Mammary epithelial cell (primary cell): ENCODE measurements at places on chromosomes 13 and 19.
A peak's percentile ranks its signal among the peaks of the same experiment; 100 is the strongest.

DNA sequence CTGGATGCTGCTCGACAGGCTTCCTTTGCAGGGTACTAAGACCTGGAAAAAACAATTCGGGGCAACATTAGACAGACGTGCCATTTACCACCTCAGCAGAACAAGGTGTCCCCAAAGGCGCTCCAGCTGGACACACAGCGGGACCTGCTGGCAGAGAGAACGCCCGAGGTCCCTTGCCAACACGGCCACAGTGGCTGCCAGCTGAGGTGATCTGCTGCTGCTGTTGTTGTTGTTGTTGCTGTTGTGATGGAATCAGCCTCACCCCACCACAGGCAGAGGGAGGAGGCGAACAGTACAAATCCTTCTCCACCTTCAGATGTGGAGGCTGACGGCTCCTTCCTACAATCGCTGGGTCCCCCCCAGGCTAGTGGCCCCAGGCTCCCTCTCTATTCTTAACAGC is 25.2 kb downstream of the ANKRD27 start:
- DNase-seq: no peak

DNA sequence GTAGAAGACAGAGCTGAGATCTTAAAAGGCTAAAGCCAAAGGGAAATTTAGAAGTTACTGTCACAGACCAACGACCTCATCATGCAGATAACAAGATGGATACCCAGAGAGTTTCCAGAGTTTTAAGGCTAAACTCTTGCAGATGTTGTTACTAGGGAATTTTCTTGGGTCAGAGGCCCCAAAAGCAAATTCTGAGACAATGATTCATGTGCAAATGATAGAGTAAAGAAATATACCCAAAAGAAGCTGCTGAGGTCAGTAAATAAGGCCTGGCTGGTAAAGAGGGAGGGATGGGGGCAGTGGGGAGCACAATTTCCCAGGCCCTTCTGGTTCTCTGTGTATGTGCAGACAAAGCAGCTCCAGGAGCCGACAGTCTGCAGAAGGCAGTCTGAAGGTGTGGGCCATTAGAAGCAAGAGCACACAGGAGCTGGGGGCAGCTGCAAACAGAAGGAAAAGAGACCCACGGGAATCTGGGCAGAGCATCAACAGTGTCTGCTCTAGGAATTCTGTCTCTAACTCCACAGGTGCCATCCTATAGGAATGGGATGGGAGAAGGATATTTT is 330.8 kb downstream of the TBC1D4 start:
- no peak for DNase-seq

DNA sequence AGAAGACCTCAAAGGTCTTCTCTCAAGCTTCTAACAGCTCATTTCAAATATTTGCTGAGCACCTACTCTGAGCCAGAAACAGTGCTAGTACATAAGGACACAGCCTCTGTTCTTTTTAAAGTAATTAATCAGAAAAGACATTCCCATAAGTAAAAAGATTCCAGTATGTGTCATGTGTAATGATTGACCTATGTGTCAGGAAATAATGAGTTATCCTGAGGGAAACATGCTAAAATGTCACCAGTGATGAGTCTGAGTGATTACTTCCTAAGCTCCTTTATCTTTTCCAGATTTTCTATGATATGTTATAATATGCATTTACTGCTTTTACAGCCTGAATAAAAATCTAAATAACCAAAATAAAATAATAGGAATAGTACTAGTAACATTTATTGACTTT is 107.6 kb downstream of the SLC25A15 start:
- DNase-seq: no peak

DNA sequence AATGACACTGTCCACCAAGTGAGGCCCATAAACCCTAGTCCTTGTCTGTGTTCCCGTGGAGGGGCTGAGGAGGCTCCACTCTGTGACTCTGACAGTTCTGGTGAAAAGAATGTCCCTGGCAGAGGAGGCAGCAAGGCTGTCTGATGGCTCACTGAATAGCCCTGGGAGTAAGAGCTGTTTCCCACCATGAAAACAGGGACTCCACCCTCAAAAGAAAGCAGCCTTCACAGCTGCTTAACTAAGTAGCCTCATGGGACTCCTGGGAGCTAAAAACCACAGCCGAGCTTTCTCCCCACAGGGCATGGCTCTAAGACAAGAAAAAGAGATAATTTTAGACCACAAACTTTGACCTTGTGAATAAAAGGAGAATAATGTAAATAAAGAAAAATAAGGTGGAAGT is 135.1 kb upstream of the FRY start:
- peak; percentile 19 for DNase-seq

DNA sequence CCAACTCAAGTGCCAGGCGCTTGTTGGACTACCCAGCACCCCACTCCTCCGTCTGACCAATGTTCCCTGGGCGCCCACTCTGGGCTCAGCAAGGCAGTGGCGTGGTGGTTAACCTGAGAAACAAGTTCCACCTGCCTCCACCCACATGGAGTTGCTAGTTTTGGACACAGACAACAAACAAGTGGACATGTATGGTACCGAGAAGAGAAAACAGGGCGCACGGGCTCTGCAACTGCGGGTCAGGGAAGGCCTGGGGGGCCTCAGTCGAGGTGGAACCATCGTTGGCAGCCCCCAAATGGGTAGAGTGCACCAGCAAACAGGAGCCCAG is 2.5 kb downstream of the MIER2 start:
- no peak for DNase-seq

GRCh38 chr13:95226476-95226875 is 74.8 kb downstream of the ABCC4 start:
- DNase-seq: no peak

DNA sequence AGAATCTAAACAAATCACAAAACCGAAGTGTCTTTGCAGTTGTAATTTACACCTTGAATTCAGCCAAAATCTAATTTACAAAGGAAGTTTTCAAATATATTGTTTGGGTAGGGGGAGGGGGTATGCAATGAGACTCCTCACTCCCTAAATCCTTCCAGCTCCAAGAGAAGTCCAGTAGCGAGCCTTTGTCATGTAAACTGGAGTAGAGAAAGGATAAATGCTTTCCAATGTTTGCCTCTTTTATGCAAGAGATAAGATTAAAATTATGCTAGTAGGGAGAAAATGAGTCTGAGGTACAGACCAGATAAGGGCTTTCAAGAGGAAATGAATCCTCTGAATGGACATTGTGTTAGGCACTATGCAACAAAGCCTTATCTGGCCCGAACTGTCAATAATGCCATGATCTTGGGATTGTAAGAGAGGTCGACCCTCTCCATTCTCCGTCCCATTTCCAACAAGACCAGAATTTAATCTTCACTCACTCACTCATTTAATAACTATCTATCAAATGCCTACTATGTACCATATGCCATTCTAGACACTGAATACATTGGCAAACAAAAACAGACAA is 199.2 kb downstream of the LACC1 start:
- no peak for DNase-seq

DNA sequence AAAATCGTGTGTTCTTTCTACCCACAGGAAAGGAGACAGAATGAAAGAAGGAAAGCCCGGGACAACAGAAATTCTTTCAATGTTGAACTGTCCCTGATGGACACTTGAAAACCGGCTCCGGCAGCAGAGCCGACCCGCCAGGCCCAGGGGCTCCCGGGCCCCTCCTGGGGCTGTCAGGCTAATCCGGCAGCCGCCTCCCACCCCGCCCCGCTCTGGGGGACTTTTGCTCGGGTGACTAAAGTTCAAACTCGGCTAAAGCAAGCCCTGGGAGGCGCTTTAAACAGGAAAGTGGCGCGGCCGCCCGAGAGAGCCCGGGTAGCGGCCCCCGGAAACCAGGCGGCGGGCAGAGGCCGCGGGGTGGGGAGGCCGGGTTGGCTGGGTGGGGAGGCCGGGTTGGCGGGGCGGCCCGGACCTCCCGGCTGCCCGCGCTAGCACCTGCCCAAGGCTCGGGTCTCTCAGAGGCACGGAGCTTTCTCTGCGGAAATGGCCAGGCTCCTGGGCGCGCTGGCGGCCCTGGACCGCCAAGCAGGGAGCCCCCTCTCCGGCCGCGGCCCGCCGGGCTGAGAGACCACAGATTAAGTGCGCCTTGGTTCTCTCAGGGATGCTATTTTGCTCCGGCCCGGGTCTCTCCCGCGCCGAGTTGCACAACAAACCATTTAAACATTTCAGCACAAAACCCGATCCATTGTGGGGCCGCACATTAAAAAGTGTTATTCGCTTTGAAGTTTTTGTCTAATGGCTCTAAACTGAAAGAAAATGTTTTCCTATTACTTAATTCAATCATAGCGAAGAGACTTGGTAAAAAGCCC is 2.6 kb upstream of the GSX1 start:
- DNase-seq: no peak

- DNase-seq: peak; percentile 100
Measured at GRCh38 chr13:93169980-93170379, 56.6 kb upstream of the GPC6 start.

DNA sequence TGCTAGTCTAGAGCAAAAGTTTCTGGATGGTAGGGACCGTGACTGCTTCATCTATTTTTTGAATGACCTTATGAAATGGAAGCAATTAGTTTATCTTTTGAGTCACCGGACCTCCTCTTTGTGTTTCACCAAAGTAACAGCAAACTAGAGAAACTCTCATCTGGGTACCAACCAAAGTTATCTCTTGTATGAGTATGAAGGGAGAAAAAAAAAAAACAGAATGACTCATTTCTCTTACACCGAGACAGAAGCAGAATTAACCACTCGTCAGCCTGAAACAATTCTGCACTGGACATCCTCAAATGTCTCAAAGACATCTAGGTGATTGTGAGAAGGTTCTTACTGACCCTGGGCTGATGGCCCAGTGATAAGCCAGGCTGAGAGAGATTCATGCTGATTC is 18.3 kb downstream of the ZNF100 start:
- DNase-seq: no peak

DNA sequence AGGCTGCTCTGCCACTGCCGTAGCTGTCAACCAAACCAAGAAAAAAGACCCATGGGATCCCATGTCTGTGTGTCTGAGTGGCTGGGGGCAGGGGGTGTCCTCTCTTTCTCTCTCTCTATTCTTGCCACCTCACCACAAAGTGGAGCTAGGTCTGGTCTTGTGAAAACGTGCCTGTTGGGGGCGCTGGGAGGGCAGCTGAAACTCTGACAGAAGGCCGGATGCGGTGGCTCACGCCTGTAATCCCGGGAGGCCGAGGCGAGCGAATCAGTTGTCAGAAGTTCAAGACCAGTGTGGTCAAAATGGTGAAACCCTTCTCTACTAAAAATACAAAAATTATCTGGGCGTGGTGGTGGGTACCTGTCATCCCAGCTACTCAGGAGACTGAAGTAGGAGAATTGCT is 29.2 kb downstream of the ZNF146 start:
- no peak for DNase-seq

DNA sequence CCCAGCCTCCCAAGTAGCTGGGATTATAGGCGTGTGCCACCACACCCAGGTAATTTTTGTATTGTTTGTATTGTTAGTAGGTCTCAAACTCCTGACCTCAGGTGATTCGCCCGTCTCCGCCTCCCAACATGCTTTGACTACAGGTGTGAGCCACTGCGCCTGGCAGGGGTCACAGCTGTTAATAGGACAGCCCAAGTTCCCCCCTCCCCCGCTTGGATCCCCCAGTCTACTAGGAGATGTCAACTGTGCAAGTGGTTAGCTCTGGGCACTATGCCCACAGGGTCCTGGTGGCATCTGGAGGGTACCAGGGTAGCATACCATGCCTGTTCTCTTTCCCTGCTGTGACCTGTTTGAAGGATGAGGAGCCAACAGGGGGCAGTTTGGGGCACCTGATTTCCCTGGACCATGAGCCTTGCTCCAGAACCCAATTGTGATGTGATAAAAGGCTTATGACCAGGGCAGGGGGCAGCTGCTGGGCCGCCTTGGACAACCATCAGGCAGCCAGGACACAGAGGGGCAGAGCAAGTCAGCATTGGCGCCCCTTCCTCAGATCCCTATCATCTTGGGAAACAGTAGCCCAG is at the start of gene TSPAN16:
Gene TSPAN16, plus strand, starts transcription at position 496 of the 581 bp plus-strand sequence. CDS start 138 bp downstream, outside the sequence.
- no peak for DNase-seq

DNA sequence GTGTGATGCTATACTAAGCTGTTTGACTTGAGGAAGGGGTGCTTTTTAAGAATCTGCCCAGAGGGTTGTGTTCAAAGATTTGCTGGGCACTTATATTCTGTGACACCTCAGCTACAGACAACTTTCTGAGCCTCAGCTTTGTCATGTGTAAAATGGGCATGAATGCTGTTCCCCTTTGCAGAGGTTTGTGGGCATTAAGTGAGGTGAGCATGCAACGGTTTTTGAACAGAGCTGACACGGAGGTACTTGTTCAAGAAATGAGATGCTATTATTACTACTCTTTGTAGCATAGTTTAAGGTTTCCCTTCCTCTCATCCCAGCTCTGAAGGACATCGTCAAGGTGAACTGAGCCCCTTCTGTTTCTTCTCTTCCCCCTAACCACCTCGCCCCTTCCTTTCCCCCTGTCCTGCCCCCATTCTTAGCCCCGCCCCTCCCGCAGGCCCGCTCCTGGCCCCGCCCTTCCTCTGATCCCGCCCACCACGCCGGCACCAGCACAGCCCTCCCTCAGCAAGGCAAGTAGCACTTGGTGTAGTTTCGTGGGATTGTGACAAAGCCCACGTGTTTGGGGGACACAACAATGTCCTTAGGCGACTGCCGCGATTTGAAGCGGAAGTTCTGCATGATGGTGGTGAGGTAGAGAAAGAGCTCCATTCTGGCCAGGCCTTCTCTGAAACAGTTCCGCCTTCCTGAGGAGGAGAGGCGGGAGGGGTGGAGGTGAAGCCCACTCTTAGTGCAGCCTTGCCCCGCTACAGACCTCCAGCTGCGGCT is 26.1 kb upstream of the CYP2A7 start:
- no peak for DNase-seq

DNA sequence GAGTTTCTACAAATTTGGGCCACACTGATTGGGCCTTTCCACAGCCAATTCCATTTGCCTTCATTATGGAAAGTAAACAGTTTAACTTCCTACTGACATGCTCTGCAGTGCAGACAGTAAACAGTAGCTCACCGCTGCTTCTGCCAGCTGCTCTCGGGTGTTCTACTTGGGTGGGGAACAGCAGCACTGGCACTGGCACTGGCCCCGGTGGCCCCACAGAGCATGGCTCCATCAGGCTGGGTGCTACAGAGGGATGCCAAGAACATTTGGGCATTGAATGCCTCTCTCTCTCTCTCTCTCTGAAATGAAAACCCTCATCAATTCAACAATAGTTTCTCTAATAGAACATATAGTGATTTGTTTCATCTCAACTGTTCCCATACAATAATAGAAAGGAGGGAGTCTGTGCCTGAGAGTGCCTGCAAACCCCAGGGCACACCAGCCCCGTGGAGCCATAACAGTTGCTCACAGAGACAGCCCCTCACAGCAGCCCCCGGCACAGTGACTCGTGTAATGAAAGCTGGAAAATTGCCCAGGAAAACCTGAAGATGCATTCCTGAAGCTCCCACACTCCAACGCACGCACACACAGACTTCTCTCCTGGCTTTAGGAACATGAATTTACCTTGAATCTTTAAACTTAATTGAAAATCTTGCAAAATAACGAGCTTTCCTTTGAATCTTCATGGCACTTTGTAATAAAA is 38.2 kb upstream of the GJB6 start:
- peak; percentile 64 for DNase-seq

GRCh38 chr19:10424011-10424637 is 3.8 kb downstream of the PDE4A start:
- peak; percentile 64 for DNase-seq

DNA sequence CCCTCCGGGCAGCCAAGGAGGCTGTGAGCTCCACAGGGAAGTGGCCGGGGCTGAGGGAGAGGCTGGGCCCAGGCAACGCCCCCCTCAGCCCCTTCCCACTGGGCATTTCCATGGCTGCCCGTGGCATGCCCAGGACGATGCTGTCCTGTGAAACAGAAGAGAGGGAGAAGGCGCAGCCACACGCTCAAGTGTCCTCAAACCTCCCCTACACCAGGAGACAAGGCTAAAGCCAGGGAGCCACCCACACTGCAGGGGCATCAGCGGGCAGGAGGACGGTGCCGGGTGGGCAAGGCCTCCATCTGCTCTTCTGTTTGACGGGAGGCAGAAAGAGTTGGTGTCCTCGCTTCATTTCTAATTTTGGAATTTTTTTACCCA is 14.2 kb upstream of the PROZ start:
- no peak for DNase-seq
